ENCODE measurements at places on chromosomes 2 and 18. TPM values are rescaled to one million over a fixed set of nuclear protein-coding genes. Genes with fewer than 3 reads are reported as not detected.

GRCh38 chr2:106624787-106625380 lies 137.7 kb downstream of the CD8B2 start:
- H3K27ac ChIP-seq = no peak overlapping the region
- DNase-seq = no peak
- no peaks in the 10 kb centered on the region for H3K36me3 ChIP-seq
- H3K4me3 ChIP-seq = no peak overlapping the region
- no peaks in the 10 kb centered on the region for H3K27me3 ChIP-seq
- no peaks in the 10 kb centered on the region for H3K4me1 ChIP-seq

DNA sequence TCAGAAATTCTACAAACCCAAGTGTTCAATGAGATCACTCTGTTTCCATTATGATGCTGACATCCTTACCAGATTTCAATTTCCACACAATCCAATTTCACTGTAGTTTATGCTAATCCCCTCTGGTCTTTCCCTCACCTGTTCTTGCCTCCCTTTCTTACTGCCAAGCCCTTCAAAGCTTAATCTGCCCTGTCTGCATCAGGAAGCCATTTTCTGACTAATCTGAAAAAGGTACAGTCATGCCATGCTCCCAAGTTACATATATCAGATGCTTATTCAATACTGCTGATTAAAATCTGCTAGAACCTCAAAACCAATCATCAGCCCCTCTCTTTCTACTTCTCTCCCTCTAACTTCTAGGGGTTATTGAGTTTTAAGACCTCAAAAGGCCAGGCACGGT lies 8.9 kb downstream of the KRTCAP3 start:
- DNase-seq = no peak
- H3K27me3 ChIP-seq = no peaks in the 10 kb centered on the region
- H3K27ac ChIP-seq = no peak overlapping the region
- no peak overlapping the region for H3K4me3 ChIP-seq
- no peaks in the 10 kb centered on the region for H3K4me1 ChIP-seq

- no peak within 1 kb of the TSS for H3K27ac ChIP-seq
- peaks cover 14% of the 10 kb centered on the region for H3K36me3 ChIP-seq
- no peaks in the 10 kb centered on the region for H3K27me3 ChIP-seq
- H3K4me3 ChIP-seq = no peak within 1 kb of the TSS
These were observed at the start of gene ANKMY1 for GRCh38 chr2:240557808-240558207. ANKMY1 (minus strand) TSS chr2:240557988; CDS start chr2:240557335, 653 bp downstream.

GRCh38 chr2:227932001-227932400 lies 60.6 kb downstream of the DAW1 start:
- no peak overlapping the region for H3K27ac ChIP-seq
- no peaks in the 10 kb centered on the region for H3K4me1 ChIP-seq
- no peak overlapping the region for H3K4me3 ChIP-seq
- DNase-seq = no peak

DNA sequence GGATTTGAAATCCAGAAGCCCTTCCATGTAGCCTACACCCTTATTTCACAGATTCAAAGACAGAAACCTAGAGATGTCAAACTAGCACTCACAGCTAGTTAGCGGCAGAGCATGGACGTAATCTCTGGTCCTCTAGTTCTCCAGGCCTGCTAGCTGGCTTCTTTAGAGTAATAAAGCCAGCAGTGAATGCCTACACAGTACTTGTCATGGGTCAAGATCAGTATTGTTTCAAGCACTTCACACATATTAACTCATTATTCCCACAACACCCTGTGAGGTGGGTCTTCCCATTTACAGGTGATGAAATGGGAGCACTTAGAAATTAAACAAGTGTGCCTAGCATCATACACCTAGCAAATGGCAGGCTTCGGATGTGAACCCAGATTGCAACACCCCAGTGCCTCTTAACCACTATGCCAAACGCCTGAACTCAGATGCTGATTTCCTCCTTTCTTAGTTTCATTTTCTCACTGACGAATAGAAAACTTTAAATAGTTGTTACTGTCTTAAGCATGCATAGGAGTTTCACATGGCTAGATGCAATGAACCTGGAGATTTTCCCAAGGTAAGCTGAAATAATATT lies 14.5 kb upstream of the ZBTB14 start:
- peaks cover 17% of the 10 kb centered on the region for H3K4me1 ChIP-seq
- H3K27me3 ChIP-seq = no peaks in the 10 kb centered on the region
- H3K4me3 ChIP-seq = peak overlapping the region; percentile 51

DNA sequence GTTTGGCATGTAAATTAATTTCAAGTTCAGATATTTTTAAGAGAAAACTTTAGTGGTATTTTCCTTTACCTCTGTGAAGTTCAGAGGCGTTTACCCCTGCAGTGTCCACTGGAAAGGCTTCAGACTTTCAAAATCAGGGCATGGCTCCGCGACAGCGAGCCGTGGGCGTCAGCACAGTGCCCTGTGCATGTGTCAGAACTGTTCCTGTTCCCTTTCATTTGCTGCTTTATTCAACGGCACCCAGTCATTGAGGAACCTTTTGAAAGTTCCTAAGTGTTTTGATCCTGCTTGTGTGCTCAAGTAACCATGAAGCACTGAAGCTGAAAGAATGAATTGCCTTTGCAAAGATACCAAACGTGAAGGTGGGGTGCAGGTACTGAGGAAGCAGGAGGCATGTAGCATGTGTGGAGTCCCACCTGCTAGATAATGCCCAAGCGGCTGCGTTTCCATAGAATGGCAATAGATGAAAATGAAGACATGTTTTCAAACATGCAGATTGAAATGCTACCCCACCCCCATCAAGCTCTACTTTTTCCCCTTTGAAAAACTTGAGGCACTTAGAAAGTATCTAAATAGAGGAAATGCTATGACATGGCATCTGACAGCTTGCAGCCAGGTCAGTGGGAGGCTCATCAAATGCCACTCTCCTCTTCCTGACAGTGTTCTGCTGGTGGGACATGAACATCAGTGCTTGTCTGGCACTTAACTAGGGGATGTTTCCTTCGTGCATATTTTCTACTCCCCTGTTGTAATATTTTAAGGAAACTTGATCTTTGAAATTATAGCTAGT lies 148.6 kb downstream of the ZNF236 start:
- DNase-seq = no peak
- H3K4me3 ChIP-seq = no peak overlapping the region
- peaks cover 8% of the 10 kb centered on the region for H3K36me3 ChIP-seq
- no peaks in the 10 kb centered on the region for H3K27me3 ChIP-seq
- H3K27ac ChIP-seq = no peak overlapping the region

- H3K27ac ChIP-seq = no peak overlapping the region
- H3K4me1 ChIP-seq = no peaks in the 10 kb centered on the region
- H3K27me3 ChIP-seq = no peaks in the 10 kb centered on the region
These were observed 134.3 kb downstream of the RDH14 start for GRCh38 chr2:18426174-18426573.

DNA sequence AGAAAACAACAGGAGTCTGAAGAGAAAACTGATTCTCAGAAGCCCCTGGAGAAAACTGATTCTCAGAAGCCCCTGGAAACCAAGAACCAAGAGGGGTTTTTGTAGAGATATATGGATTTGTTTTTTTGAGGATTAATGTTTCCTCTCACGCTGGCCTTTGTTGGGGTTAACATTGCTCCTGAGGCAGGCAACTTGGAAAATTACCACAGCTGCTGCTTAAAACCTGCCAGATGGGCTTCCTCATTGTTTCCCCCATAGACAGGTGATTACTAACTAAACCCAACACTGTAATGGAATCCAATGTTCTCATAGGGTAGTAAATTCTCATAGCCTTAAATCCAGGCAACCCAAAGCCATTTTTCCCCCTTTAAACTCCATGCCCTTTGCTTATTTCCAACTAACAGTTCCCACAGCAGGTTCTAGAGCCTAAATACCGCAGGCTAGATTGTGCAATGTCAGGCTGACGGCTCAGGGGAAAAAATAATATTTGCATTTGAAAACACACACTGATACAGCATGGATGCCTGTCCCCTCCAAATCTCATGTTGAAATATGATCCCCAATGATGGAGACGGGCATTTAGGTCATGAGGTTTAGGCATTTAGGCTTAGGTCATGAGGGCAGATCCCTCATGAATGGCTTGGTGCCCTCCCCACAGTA lies 272.3 kb upstream of the PKDCC start:
- no peak overlapping the region for H3K27ac ChIP-seq
- DNase-seq = no peak
- H3K36me3 ChIP-seq = no peaks in the 10 kb centered on the region
- H3K4me1 ChIP-seq = no peaks in the 10 kb centered on the region

GRCh38 chr2:141048951-141049350 lies 1081.9 kb downstream of the LRP1B start:
- H3K27me3 ChIP-seq = no peaks in the 10 kb centered on the region
- H3K4me3 ChIP-seq = no peak overlapping the region
- no peaks in the 10 kb centered on the region for H3K36me3 ChIP-seq
- DNase-seq = no peak
- no peak overlapping the region for H3K27ac ChIP-seq

DNA sequence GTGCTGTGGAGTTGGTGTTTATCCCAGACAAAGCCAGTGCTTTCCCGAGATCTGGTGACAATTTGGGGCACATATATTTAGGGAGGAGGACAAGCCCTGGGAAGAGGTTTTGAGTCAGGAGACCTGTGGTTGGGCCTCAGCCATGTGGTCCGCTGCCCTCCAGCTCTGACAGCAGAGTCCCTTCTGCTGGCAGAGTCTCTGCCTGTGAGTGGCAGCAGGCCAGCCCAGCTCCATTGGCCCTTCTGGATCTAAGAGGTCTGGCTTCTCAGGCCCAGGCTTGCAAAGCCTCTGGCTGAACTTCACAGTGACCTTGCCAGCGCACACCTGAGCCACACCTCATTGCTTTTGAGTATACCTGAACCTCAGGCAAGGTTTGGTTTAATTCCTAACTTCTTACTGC lies 115.3 kb downstream of the BCL2L11 start:
- no peaks in the 10 kb centered on the region for H3K27me3 ChIP-seq
- no peaks in the 10 kb centered on the region for H3K4me1 ChIP-seq
- no peak for DNase-seq
- no peaks in the 10 kb centered on the region for H3K36me3 ChIP-seq

GRCh38 chr18:36780748-36781147 lies 48.1 kb downstream of the TPGS2 start:
- H3K4me3 ChIP-seq = no peak overlapping the region
- DNase-seq = no peak
- H3K27ac ChIP-seq = no peak overlapping the region
- H3K36me3 ChIP-seq = no peaks in the 10 kb centered on the region
- H3K27me3 ChIP-seq = no peaks in the 10 kb centered on the region

DNA sequence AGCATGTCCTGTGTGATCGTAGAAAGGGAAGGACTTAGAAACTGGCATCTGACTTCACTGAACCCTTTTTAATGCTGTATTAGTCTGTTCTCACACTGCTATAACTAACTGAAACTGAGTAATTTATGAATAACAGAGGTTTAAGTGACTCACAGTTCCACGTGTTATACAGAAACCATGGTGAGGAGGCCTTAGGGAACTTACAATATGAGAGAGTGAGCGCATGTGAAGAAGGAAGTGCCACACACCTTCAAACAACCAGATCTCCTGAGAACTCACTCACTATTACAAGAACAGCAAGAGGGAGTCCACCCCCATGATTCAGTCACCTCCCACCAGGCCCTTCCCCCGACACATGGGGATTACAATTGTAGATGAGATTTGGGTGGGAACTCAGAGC lies 811.3 kb downstream of the CPS1 start:
- no peak overlapping the region for H3K27ac ChIP-seq
- DNase-seq = no peak
- H3K4me1 ChIP-seq = no peaks in the 10 kb centered on the region
- no peak overlapping the region for H3K4me3 ChIP-seq

- H3K4me3 ChIP-seq = no peak overlapping the region
- H3K27me3 ChIP-seq = no peaks in the 10 kb centered on the region
- H3K27ac ChIP-seq = no peak overlapping the region
- DNase-seq = peak; percentile 58
- H3K4me1 ChIP-seq = peaks cover 19% of the 10 kb centered on the region
These were observed 31.3 kb upstream of the SSB start for GRCh38 chr2:169767243-169767888.

DNA sequence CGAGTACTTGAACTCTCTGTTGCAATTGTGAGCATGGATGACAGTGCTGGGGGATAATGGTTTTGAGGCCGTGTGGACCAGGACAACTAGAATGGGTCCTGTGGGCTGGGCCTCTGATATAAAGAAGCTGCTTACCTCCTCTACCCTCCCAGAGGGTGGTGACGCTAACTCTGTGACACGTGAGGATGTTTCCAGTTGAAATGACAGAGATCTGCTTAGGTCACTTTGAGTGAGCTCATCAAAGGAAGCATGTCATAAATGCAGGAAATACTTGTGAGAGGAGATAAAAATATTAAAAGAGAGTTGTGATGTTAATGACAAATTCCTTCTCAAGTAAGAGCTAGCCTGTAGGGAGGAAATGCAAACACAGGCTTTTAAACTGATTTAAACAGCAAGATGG lies 16.4 kb downstream of the RMC1 start:
- no peak overlapping the region for H3K4me3 ChIP-seq
- DNase-seq = no peak
- peaks cover 76% of the 10 kb centered on the region for H3K36me3 ChIP-seq
- peaks cover 4% of the 10 kb centered on the region for H3K4me1 ChIP-seq
- no peak overlapping the region for H3K27ac ChIP-seq

DNA sequence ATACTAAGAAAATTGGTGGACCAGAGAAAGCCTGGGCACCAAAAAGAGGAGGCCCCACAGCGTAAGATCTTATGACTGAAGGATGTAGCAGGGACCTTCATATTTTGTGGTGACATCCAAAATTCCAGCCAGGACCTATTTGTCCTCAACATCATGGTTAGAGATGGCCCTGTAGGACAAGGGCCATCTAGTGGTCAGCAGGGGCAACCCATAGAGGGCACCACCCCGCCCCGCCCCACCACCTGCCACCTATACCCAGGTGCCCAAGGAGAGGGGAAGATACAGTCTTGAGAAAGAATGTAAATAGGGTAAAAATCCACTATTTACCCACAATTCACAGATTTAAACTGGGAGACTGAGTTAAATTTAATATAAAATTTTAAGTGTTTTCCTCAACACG lies 59.6 kb upstream of the TMEM163 start:
- no peak overlapping the region for H3K27ac ChIP-seq
- no peak overlapping the region for H3K4me3 ChIP-seq
- H3K27me3 ChIP-seq = no peaks in the 10 kb centered on the region
- no peak for DNase-seq
- no peaks in the 10 kb centered on the region for H3K4me1 ChIP-seq

- H3K4me3 ChIP-seq = no peak overlapping the region
- no peaks in the 10 kb centered on the region for H3K36me3 ChIP-seq
- H3K4me1 ChIP-seq = no peaks in the 10 kb centered on the region
- no peaks in the 10 kb centered on the region for H3K27me3 ChIP-seq
These were observed 13.2 kb downstream of the BIN1 start for GRCh38 chr2:127093648-127094210.

- no peaks in the 10 kb centered on the region for H3K27me3 ChIP-seq
- no peaks in the 10 kb centered on the region for H3K36me3 ChIP-seq
- no peak for DNase-seq
These were observed 40.3 kb downstream of the RBMS1 start for GRCh38 chr2:160453111-160453820.

GRCh38 chr2:158914731-158915130 lies 53.7 kb upstream of the TANC1 start:
- H3K27me3 ChIP-seq = no peaks in the 10 kb centered on the region
- DNase-seq = no peak
- no peak overlapping the region for H3K4me3 ChIP-seq
- H3K36me3 ChIP-seq = no peaks in the 10 kb centered on the region

The ANKRD30B gene
- total RNA-seq = not detected

The ACTG2 gene
- not detected for total RNA-seq

The FKBP7 gene
- 0.80 TPM for total RNA-seq

The NYAP2 gene
- not detected for total RNA-seq

Measured in CD4-positive, alpha-beta memory T cell (primary cell).